ENCODE measurements at places on chromosomes 13 and 19. TPM values are rescaled to one million over a fixed set of nuclear protein-coding genes. Genes with fewer than 3 reads are reported as not detected.

MATK gene
- 0.46 TPM for total RNA-seq

ZNF490 gene
- total RNA-seq: 4.6 TPM

CGB1 gene
- not detected for total RNA-seq

ZNF563 gene
- total RNA-seq: 1.5 TPM

TTYH1 gene
- 0.96 TPM for total RNA-seq

GSX1 gene
- not detected for total RNA-seq

ALOX5AP gene
- total RNA-seq: 8.8 TPM

RGCC gene
- total RNA-seq: 45.9 TPM

C13orf42 gene
- not detected for total RNA-seq

LRP3 gene
- total RNA-seq: 31.7 TPM

CAMSAP3 gene
- 0.25 TPM for total RNA-seq

SAFB2 gene
- total RNA-seq: 53.0 TPM

GAPDHS gene
- not detected for total RNA-seq

CRX gene
- total RNA-seq: not detected

TIMM44 gene
- 75.9 TPM for total RNA-seq

FARP1 gene
- total RNA-seq: 37.1 TPM

KLK11 gene
- total RNA-seq: not detected

LGI4 gene
- total RNA-seq: 5.5 TPM

COL4A1 gene
- total RNA-seq: 428 TPM

IZUMO2 gene
- not detected for total RNA-seq

PEG3 gene
- total RNA-seq: 5.8 TPM

ZSCAN4 gene
- not detected for total RNA-seq

SIGLEC5 gene
- not detected for total RNA-seq

UBL3 gene
- 27.7 TPM for total RNA-seq

SYCN gene
- total RNA-seq: not detected

EDNRB gene
- 68.3 TPM for total RNA-seq

SIGLECL1 gene
- total RNA-seq: not detected

CEACAM3 gene
- not detected for total RNA-seq

All from heart left ventricle (tissue), 16 donors.